Activated naive CD4-positive, alpha-beta T cell treated with anti-CD3 and anti-CD28 coated beads, Interleukin-2, amount 50 U/mL, for 16 hours (primary cell): ENCODE measurements at places on chromosomes 3 and 15.

GRCh38 chr15:91593067-91593466, 260.4 kb upstream of the SLCO3A1 start:
- no peak for DNase-seq

- no peak for DNase-seq
Observed at GRCh38 chr3:169112153-169112892, 551.2 kb downstream of the MECOM start.

GRCh38 chr15:62450061-62450460, 285.0 kb upstream of the C2CD4B start:
- DNase-seq: no peak

GRCh38 chr15:24901409-24901808, 53.4 kb upstream of the SNRPN start:
- no peak for DNase-seq

GRCh38 chr3:187166750-187167149, 27.5 kb upstream of the RPL39L start:
- no peak for DNase-seq
